Pulmonary artery endothelial cell (primary cell): ENCODE measurements at places on chromosomes 12 and 14.
A peak's percentile ranks its signal among the peaks of the same experiment; 100 is the strongest.

DNA sequence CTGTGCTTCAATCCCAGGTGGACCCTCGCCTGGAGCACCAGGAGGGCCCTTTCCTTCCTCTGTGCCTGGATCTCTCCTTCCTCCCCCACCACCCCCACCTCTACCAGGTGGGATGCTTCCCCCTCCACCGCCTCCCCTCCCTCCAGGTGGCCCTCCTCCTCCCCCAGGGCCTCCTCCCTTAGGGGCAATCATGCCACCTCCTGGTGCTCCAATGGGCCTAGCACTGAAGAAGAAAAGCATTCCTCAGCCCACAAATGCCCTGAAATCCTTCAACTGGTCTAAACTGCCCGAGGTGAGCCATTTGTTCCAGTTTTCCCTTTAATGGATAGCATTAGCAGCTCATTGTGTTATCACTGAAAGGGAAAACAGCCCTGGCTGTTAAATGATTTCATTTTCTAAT, 134.0 kb downstream of the GPR135 start:
- no peak for DNase-seq

DNA sequence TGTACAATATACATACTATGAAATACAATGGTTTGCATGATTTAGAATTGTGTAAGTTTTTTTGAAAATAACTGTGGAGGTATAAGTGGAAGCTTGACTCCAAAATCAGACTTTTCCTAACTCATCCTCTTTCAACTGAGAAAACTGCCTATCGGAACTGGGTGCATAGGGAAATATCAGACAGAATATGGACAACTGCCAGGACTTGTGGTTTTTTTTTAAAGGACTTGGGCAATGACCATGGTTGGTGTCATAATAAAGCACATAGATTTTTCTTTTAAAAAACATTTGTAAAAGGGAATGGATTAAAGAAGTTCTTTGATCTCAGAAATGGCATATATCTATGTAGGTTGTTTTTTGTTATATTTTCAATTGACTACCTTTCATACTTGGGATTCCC, 53.3 kb upstream of the LRRK2 start:
- no peak for DNase-seq

DNA sequence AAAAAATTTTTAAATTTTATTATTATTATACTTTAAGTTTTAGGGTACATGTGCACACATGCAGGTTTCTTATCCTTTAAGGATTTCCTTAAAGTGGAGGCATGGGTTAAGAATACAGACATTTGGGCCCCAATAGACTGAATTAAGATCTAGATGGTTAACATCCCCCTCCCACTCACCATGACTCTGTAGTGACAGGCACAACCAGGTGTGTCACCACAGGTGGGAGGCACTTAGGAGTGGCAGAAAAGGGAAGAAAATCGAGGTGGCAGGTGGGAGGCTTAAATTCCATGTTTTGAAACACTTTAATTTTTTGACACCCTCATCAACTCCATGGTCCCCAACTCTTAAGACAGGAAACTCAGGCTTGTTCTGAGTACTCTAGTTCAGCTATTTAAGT, 37.6 kb upstream of the GRIP1 start:
- no peak for DNase-seq

GRCh38 chr14:56414236-56414635, 165.4 kb upstream of the TMEM260 start:
- no peak for DNase-seq

- DNase-seq = no peak
Measured at GRCh38 chr12:124566997-124567672, at the start of gene NCOR2. TSS of gene NCOR2 (minus strand) at chr12:124567612. CDS start at chr12:124495251, 72,361 bp downstream.

- no peak for DNase-seq
Measured at GRCh38 chr14:35571598-35571997, 37.6 kb downstream of the INSM2 start.

- DNase-seq = no peak
Measured at GRCh38 chr12:96227365-96228106, 33.4 kb downstream of the ELK3 start.

DNA sequence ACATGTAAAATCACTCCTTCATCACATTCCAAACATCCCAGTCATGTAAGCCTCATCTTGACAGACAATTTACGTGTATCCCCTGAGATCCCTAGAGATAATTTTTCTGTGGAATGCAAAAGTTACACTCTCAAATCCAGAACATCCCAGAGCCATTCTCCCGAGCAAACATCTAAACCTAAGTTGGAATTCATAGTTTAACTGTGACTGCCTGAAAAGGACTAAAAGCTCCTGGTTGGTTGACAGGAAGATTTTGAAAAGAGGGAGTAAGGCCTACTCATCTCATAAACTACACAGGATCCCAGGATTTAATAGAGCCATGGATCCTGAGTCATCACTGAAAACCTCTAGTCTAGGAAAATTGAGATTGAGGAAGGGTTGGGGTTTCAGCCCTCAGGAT, 123.6 kb downstream of the SCN8A start:
- no peak for DNase-seq

- no peak for DNase-seq
Measured at GRCh38 chr14:69137843-69138535, 14.9 kb downstream of the DCAF5 start.

- peak; percentile 27 for DNase-seq
Measured at GRCh38 chr14:102096569-102097188, 9.8 kb upstream of the HSP90AA1 start.

- DNase-seq = no peak
Measured at GRCh38 chr12:128178565-128178964, 88.4 kb upstream of the TMEM132C start.

GRCh38 chr12:104888892-104889291, 69.2 kb downstream of the SLC41A2 start:
- DNase-seq = no peak

GRCh38 chr14:102878174-102878969, 44.1 kb upstream of the AMN start:
- DNase-seq = no peak

- DNase-seq = no peak
Measured at GRCh38 chr14:104093366-104094055, 8.0 kb downstream of the ASPG start.

- DNase-seq = no peak
Measured at GRCh38 chr14:34235643-34236300, 226.3 kb downstream of the SPTSSA start.

GRCh38 chr14:59925797-59926196, 5.9 kb downstream of the LRRC9 start:
- no peak for DNase-seq

GRCh38 chr12:84016956-84017355, 895.6 kb downstream of the SLC6A15 start:
- DNase-seq = no peak

GRCh38 chr12:92192360-92192759, 46.7 kb upstream of the BTG1 start:
- no peak for DNase-seq

DNA sequence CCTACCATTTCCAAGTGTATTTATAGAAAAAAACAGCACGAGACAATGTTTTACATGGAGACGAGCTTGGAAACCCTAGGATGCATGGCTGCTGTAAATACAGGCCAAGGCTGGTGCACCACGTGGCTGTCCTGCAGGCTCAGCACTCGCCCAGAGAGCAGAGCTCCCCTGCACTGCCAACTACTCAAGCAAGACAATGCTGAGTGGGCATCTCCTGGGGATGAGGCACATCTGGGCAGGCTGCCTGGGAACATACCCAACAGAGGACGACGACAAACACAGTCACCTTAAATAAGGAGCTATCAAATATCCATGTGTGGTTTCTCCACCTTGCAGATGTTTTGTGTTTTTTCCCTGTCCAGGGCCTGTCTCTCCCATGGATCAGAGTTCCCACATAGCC, 128.3 kb upstream of the PRMT8 start:
- no peak for DNase-seq

GRCh38 chr14:40218282-40218941, 786.2 kb upstream of the FBXO33 start:
- no peak for DNase-seq

GRCh38 chr12:62379026-62379722, 87.5 kb upstream of the MON2 start:
- DNase-seq = no peak

GRCh38 chr12:103647267-103647666, 60.2 kb downstream of the STAB2 start:
- DNase-seq = no peak

- no peak for DNase-seq
Measured at GRCh38 chr12:45468751-45469615, 253.1 kb downstream of the ANO6 start.

DNA sequence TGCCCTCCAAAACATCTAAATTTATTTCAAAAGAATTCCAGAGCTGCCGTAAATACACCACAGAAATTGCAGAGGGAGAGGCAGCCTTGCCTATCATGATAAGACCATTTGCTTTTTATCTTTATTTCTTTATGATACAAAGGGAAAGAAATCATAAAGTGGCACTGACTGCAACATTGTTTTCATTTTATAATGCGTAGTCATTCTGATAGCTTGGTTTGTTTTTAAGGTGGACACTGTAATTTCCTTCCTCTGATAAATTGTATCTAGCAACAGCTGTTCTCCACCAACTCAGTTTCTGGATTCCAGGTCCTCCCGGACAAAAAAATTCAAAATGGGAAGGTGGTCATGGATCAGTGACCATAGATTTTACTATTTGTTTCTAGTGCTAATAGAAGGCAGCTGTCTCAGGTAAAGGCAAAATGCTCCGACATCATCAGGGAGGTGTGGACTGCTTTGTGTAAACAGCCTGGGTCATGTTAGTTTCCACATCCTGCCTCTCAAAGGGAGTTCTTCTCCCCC, 623 bp upstream of the TSPAN8 start:
- DNase-seq = peak; percentile 5

- DNase-seq = no peak
Measured at GRCh38 chr12:65878540-65878939, 54.3 kb downstream of the HMGA2 start.

DNA sequence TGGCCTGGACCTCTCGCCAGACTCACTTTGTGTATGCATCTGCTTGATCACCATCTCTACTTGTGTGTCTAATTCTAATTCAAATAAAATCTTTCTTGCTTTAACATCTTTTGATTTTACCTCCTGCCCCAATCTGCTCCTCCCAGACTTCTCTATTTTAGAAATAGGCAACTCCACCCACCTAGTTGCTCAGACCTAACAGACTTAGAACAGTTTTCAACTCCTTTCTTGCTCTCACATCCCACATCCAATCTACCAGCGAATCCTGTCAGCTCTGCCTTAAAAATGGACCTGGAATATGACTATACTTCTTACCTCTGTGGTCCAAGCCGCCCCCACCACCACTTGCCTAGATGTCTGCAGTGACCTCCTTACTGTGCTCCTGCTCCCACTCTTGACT, 18.7 kb downstream of the NRXN3 start:
- no peak for DNase-seq

DNA sequence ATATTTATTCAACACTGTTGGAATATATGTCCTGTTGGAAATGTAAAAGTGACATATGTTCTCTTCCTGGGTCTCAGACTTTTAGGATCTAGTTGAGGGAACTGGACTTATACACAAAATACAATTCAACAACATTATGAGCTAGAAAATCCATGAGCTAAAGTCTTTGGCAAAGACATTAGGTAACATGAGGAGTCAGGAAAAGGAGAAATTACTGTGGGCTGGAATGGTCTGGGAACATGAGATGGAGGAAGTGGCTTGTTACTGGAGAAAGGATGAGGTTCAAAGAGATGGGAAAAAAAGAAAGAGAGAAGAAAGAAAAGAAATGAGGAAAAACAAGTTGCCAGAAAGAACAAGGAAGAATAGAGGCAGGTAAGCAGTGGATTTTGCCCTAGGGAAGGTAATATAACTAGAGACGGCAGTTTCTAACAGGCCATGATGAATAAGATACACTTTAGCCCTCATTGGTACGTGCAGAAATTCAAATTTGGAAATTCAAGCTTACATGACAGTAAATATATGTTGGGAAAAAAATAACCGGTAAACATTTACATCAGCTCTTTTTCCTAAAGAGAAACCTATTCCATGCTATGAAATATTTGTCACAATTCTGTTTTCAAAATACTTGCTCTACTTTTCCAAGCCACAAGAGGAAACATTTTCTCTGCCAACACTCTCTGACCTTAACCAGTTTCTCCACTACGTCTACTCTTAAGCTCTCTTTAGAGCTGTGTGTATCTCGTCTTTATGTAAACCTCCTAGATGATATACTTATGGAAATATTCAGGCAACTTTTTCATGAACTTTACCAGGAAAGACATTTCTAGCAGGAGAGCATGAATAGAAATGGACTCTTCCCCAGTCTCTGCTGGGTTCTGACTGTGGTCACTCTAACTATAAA, 268.8 kb upstream of the BTG1 start:
- no peak for DNase-seq
